RPMI7951 (cell line): ENCODE measurements at places on chromosomes 7 and 10.

- DNase-seq = peak; percentile 76
Observed at GRCh38 chr10:44974628-44975430, 3.8 kb downstream of the DEPP1 start.

- no peak for DNase-seq
Observed at GRCh38 chr7:104986628-104987259, 27.3 kb upstream of the KMT2E start.

- DNase-seq = peak; percentile 23
Observed at GRCh38 chr10:61992059-61992460, 90.6 kb downstream of the ARID5B start.

DNA sequence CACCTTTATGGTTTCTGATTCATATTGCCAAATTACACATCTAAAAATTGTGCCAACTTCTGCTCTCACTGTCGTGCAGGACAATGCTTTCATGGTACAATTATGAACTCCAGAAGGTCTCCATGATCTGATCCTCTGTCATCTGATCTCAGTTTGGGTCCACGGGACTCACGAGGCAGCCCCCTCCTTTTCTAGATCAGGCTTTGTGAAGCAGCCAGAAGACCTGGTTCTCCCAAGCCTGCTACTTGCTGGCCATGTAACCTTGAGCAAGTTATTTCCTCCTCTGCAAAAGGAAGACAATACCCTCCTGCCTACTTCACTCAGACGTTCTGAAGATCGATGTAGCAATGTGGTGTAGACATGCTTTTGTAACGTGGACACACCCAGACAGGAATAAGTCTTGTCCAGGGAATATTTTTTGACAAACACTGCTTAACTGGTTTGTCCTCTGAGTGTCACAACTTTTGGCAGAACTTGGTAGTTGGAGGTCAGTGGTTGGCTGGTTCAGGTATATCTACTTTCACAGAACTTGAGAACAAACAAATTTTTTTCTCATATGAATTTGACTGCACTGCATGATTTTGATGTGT lies 19.6 kb downstream of the CALML3 start:
- no peak for DNase-seq

DNA sequence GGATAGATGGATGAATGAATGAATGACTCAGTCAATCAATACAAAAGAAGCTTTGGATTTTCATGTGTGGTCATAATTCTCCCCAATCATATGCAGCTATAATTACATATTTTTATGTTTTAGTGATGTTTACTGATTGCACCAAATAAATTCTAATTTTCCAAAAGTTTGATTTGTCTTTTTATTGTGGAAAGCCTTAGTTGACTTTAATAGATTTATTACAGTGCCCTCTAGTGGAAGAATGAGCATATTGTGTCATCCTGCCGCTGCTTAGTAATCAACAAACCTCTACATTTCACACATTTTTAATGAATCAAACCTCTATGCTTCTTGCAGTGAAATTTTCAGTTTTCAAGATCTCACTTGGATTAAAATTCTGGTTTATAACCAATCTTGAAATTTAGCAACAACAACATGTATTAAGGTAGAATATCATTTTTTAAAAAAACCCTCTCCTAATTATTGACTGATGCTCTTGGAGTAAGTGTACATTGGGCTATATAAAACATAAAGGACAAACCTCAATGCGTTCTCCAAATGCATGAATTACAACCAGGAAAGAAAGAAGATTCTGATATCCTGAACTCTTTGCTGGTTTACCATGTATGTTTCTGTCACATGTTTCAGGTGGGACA lies 55.6 kb upstream of the PNLIP start:
- peak; percentile 3 for DNase-seq

- no peak for DNase-seq
Observed at GRCh38 chr10:97169911-97170693, 15.7 kb downstream of the SLIT1 start.

- no peak for DNase-seq
Observed at GRCh38 chr10:100895896-100896295, 16.9 kb upstream of the SLF2 start.
